T-helper 1 cell (primary cell): ENCODE measurements at places on chromosomes 2 and 18.

DNA sequence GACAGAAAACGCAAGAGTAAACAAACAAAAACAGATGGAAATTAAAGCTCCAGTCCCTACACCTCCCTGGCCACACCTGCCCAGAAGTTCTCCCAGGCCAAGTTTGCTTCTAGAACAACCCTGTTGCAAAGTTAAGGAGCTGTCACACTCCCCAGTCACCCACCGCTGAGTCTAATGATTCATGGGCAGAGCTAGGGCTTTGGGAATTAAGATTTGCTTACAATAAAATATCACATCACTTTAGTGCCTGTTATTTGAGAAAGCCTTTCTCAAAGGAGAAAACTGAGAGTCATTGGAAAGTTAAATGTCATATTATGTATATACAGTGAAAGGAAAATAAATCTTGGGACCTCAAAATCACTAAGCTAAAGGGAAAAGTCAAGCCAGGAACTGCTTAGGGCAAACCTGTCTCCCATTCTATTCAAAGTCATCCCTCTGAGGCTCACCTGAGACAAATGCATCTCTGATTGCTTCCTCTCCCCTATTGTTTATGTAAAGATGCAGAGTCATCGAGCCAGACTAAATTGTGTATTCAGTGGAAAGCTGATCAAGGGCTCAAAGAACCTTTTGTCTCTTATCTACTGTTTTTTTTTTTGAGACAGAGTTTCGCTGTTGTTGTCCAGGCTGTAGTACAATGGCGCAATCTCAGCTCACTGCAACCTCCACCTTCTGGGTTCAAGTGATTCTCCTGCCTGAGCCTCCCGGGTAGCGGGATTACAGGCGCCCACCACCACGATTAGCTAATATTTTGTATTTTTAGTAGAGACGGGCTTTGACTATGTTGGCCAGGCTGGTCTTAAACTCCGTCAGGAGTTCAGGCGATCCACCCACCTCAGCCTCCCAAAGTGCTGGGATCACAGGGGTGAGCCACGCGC, 2.8 kb downstream of the CRYGB start:
- no peak for DNase-seq

- no peak for DNase-seq
Measured at GRCh38 chr2:46101557-46102220, 195.5 kb upstream of the EPAS1 start.

- no peak for DNase-seq
Measured at GRCh38 chr2:175062787-175063585, 57.8 kb upstream of the CHN1 start.

- DNase-seq: no peak
Measured at GRCh38 chr2:187527262-187527661, 27.0 kb downstream of the TFPI start.

- no peak for DNase-seq
Measured at GRCh38 chr2:146873056-146873455, 971.8 kb upstream of the ACVR2A start.

GRCh38 chr2:177164584-177165052, 48.0 kb upstream of the HNRNPA3 start:
- DNase-seq: peak; percentile 74

DNA sequence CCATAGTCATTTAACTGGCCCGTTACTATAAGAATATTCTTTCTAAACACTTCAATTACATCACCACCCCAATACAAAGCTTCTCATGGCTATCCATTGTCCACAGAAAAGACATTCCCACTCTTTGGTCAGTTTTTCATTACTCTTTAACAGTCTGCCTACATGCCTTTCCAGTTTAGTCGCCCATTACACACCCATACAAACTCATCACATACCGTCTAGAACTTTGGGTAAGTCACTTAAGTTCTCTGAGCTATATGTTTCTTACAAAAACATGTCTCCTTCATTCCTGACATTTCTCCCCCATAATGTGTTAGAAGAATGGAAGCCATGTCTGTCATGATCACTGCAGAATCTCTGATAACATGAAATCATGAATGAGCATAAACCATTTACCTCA, 108.2 kb upstream of the STK17B start:
- DNase-seq: no peak

DNA sequence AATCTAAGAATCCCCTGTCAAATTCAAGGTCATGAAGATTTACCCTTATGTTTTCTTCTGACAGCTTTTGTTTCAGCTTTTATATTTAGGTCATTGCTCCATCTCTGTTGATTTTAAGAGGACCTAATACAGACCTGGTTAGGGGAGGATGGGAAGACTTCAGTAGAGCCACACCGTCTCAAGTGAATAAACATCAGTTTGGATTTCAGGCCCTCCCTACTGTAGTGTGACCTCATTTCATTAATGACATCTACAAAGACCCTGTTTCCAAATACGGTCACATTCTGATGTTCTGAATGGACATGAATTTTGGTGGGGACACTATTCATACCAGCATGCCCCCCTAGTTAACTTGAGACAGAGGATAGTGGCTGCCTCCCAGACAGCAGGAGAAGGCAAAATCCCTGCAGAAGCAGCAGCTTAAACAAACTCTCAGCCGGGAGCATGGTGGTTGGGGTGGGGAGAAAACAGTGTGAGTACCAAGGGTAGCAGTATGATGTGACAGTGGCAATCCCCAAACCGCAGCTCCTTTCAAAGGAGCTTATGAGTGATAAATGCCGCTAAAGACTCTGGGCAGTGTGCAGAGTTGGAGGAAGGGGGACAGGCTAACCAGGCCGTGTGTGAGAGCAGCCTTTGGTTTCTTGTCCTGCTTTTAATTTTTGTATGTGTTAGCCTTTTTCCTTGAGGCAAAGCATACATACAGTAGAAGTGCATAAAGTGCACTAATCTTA, 65.9 kb upstream of the TNP1 start:
- DNase-seq: no peak

DNA sequence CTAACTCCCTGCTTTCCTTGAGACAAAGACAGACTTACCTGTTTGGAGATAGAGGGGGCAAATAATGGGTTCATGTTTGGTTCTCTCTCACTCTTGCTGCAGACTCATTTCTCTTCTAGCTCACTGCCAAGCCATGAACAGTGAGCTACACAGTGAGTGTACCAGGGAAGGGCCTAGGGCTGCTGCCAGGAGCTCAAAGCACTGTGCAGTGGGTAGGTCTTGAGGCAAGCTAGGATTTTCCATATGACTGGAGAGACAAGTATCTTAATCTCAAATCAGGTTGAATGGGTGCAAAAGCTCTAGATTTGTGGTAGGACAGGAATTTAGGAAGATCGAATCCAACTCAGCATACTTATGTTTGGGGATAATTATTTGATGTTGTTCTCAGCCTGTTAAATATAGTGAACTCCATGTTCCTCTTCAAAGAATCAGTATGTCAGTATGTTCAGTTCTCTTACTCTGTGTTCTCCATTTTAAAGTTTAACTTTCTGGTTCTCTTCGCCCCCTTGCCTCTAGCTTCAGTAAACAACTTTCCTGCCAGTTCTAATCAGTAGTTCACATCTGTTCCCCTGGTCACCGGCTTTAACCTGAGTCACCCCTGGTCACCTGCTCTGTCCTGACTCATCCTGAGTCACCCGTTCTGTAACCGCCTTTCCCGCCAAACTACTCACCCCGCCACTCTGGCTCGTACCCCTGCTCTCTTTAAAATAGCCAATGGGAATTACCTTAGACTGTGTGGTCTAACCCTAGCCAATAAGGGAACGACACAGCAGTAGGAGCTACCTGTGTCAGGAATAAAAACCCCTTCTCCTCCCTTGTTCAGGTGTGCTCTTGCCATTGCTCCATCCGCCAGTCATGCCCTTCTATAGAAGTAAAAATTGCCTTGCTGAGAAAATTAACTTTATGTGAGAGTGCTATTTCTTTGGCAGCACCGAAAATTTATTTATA, 21.9 kb downstream of the SLC25A52 start:
- DNase-seq: no peak

DNA sequence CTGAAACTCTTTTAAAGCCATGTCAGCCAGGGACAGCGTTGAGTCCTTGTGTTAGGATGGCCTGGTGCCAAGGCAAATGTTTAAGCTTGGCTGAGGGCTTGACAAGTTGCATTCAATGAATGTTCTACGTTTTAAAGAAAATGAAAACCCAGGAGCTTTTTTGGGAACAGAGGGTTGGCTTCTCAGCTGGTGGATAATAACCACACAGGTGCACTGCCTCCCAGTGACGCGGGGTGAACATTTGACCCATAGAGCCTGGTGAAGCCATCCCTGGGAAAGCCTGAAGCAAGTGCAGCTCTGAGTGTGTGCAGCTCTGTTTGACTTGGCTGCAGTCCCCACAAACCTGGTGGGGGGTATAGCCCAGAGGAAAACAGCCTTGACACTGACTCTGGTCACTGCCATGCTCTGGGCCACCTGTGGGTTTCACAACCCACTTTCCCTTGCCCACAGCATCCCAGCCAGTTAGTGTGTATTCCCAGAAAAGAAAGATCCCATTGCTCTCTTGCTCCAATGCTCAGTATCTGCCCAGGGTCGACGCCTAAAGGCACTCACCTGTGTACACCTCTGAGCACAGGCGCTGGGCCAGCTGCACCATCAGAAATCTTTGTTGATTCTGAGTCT, 874.9 kb downstream of the RNF144A start:
- no peak for DNase-seq

GRCh38 chr2:11904029-11904428, 157.6 kb downstream of the LPIN1 start:
- no peak for DNase-seq

DNA sequence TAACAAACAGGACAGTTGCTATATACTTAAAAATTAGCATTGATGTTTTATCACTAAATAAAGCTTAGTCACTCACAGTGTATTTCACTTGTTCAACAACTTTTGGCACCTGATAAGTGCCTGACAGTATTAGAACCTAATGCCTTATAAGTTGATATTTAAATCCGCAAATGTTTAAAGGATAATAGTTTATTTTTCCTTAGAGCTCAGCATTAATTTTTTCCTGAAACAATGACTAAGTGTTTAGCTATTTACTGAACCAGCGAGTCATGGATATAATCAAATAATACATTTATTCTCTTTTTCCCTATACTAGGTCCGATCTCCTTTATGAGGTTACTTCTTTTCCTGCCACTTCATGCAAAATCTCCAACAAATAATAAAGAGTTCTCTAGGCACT, 146.0 kb upstream of the PGAP1 start:
- no peak for DNase-seq

DNA sequence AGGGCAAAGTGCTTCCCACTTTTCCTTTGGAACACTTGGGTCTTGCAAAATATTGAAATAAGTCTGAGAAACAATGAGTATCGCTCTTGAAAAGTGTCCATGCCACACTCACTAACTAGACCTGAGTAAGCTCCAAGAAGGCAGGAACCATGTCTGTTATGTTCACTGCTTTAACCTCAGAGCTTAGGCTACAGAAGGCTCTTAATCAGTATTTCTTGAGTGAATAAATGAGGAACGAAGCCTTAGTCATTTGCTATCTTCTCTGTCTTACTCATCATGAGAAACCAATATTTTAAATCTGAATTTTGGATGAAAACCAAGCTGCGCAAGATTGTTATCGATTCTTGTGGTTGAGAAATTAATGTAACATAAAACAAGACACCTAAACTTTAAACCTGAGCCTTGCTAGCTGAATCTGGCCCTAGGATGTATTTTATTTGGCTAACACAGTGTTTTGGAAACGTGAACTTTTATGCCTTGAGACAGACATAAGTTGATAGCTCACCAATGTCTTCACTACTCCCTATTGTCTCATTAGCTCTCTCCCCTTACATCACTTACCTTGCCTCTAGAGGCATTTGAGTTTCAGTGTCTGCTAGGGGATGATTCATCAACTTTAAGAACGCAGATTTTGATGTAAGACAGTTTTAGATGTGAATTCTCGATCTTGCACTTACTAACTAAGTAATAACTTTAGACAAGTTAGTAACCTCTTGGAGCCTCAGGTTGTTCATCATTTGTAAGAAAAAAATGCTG, 392.8 kb upstream of the MEIS1 start:
- DNase-seq: no peak

- no peak for DNase-seq
Measured at GRCh38 chr2:140023291-140023690, 1243.1 kb upstream of the NXPH2 start.

DNA sequence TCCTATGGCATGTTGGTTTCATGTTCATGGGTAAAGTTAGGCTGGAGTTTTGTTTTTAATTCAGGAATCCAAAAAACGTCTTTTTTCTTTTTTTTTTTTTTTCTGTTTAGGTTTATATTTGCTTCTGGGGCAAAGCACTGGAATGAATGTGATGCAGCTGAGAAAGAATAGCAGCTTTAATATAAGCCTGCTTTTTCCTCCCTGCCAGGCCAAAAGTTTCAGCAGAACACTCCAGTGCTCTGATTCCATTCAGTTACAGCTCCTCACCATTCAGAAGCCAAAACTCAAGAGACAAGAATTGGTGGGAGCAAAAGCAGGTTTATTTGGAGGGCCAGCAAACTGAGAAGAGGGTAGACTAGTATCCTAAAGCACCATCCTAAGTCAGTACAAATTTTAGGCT, 102.7 kb upstream of the PELI1 start:
- no peak for DNase-seq

DNA sequence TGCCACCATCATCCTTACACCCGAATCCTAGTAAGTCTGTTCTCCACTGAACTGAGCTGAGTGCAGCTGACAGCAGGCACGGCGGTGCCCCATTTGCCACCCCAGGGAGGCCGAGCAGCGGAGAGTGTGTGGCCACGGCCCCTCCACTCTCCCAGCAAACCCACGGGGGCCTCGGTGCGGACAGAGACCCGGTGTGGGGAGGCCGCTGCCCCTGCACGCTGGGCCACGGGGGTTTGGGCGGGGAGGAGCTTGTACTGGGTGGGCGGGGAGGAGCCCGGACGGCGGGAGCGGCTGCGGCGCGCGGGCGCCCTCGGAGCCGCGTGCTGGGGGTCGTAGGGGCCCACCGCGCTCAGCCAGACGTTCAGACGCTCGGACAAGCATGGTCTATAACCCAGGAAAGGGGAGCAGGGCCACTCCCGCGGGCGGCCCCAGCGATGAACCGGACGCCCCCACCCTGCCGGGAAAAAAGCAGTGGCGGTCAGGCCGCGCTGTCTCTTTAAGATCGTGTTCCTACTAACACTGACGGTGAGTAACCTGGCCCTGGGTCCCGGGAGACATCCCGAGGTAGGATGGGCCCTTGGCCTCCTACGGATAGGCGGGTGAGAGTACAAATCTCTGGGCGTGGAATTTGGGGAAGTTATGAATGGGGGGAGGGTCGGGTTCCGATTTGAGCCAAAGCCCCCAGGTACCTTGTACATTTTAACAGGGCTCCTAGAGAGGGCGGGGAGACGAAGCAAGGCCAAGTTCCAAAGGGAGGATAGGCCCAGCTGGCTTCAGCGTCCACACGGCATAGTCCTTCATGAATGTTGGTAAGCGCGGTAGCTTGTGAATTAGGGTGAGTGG, at the start of gene ITPRIPL1:
TSS of gene ITPRIPL1 (plus strand) at position 277 of the 843 bp plus-strand sequence. CDS start at position 800, 523 bp downstream.
- DNase-seq: peak; percentile 34

- DNase-seq: peak; percentile 58
Measured at GRCh38 chr2:178914259-178914849, 107.1 kb upstream of the TTN start.

- no peak for DNase-seq
Measured at GRCh38 chr2:216736326-216736725, 41.0 kb upstream of the IGFBP5 start.

DNA sequence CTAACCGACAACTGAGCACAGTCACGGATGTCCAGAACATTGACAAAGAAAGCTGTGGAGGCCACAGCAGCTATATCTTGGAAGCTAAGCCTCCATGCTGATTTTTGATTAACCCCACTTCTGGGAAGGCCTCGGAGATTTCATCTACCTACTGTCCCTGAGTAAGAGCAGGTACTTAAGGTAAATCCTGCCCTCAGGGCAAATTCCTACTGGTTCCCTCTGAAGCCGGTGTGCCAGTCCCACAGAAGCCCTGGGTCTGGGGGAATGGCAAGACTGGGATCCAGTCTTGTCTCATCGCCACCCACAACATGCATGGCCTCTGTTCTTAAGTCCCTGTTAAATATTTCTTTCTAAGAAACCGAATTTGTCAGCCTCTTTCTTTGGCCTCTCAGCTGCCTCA, 18.7 kb downstream of the PER2 start:
- DNase-seq: no peak
